GM12878 (cell line): ENCODE measurements at places on chromosomes 16 and 17. TPM values are rescaled to one million over a fixed set of nuclear protein-coding genes. Genes with fewer than 3 reads are reported as not detected.

- DNase-seq = no peak
Observed at GRCh38 chr17:79943347-79944241, 92.1 kb downstream of the TBC1D16 start.

GRCh38 chr16:9138731-9139501 lies 47.5 kb downstream of the HAPSTR1 start:
- DNase-seq = no peak

MYH13 gene
- 0.03 TPM in 1 of 2 replicates, not detected in the other for total RNA-seq

GRCh38 chr16:58013201-58013956 lies 12.2 kb downstream of the USB1 start:
- DNase-seq = no peak

RNFT1 gene
- 7.6 and 9.3 TPM in 2 replicates for total RNA-seq

DNA sequence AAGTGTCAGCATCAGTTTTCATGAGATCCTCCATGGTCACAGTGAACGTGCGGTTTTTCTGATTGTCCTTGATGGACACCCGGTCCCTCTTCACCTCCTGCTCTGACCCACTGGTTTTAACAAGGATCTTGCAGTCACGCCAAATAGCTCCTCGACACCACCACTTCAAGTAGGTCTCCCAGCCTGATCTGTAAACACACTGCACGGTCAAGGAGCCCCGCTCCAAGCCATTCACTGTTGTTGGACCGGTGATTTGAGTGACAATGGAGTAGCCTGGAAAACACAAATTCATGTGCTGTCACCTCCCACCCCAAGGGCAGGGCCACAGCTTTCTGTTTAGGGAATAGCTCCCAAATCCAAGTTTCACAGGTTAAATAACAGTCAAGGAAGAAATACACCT lies 8.2 kb downstream of the CD300LF start:
- DNase-seq = no peak
